ENCODE measurements at places on chromosomes 5 and 9.
A peak's percentile ranks its signal among the peaks of the same experiment; 100 is the strongest.

- DNase-seq: peak; percentile 30
These were observed 1.3 kb downstream of the KCNN2 start for GRCh38 chr5:114362977-114363761.

DNA sequence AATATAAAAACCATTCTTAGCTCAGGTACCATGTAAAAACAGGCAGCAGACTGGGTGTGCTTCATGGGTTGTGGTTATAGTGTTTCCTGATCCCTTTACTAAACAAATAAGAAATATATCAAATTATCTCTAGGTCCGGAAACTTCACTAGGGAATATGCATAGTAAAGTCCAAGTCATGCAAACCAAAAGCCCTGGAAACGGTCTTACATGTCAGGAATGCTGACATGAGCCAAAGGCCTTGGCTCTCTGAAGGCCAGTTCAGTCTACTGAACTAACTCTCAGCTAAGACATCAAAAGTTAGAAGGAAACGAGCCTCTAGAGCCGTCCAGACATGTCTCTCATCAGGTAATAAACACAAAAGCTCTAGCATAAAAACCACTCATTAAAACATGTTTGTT lies 778.9 kb upstream of the ZNF608 start:
- DNase-seq: no peak

- peak; percentile 10 for DNase-seq
These were observed 86.5 kb upstream of the FSTL4 start for GRCh38 chr5:133698646-133699526.

GRCh38 chr5:110161162-110161561 lies 471.4 kb downstream of the MAN2A1 start:
- no peak for DNase-seq

- no peak for DNase-seq
These were observed 682.3 kb upstream of the ST8SIA4 start for GRCh38 chr5:101585366-101585765.

Data from H9 (cell line).